ENCODE measurements at places on chromosomes 3 and 15.

DNA sequence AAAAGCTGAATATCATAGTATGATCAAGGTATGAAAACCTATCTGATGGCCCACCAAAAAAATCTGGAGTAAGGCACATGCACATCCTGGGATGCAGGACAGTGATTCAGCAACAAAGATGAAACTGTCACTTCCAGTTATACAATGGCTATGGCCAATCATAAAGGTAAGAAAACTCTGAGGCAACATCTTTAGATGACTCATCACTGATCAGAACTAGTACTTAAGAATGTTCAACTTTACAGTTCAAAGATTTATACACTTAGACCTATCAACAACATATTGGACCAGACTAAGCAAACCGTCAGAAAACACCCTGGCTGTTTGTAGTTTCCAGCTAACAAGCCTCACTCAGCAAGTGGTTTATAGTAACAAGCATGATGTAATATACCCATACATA is 21.3 kb upstream of the PLCH1 start:
- ATAC-seq: no peak

- no peak for ATAC-seq
These were observed 783.3 kb upstream of the CADM2 start for GRCh38 chr3:84175449-84175848.

DNA sequence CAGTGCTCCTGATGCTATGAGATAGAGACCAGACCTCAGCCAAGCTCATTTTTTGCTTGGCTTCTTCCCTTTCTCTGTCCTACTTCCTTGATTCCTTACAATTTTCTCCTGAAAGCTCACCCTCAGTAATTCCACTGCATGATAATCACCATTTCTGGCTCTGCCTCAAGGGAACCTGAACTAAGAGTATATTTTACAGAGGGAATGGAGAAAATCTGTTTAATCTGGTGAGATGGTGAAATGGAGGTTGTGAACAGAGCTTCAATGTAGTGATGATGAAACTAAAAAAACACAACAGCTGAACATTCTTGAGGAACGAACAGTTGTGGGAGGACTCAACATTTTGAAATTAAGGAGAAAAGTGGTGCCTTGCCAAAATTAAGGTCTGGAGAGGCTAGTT is 16.3 kb downstream of the HHLA2 start:
- ATAC-seq: no peak

- no peak for ATAC-seq
These were observed 155.1 kb upstream of the SATB1 start for GRCh38 chr3:18580268-18580667.

- no peak for ATAC-seq
These were observed 436.9 kb upstream of the TGFBR2 start for GRCh38 chr3:30169487-30169886.

GRCh38 chr3:28791713-28792255 is 443.2 kb upstream of the AZI2 start:
- ATAC-seq: no peak

GRCh38 chr15:27730868-27731267 is 368.2 kb downstream of the OCA2 start:
- ATAC-seq: no peak

DNA sequence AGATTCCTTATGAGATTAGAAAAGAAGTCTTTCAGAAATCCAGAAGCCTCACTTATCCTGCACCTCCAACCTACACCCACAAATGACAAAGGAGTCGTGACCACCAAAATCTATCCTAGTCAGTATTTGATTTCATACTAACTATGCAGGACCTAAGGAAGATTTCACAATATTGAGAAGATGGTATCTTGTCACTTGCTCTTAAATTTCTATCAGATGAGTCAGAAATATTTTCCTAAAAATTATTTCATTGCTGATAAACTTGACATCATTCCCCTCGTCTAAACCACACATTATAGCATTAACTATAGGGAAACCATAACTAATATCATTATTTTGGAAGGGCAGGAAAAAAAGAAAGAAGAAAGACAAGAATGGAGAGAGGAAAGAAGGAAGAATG is 138.0 kb upstream of the THBS1 start:
- no peak for ATAC-seq

- no peak for ATAC-seq
These were observed 53.3 kb downstream of the RARB start for GRCh38 chr3:25481386-25481785.

DNA sequence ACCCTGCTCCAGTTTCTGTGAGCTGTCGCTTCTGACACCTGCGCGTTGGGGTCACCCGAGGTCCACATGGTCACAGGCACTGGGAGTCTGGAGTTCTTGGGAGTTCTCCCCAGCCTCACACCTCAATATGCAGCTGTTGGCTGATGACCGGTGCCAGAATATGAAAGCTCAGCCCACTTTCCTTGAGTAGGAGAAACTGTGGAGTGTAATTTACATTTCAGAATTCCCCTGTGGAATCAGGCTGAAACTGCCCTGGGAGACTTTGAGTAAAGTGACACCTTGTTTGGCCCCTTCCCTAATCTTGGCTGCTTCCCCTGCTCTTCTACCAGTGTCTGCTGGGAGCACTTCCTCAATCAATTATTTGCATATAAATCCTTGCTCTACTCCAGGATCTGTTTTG is 255.9 kb downstream of the NFKBIZ start:
- ATAC-seq: no peak
